H7 (cell line): ENCODE measurements at places on chromosomes 5 and 9. TPM values are rescaled to one million over a fixed set of nuclear protein-coding genes. Genes with fewer than 3 reads are reported as not detected.
A peak's percentile ranks its signal among the peaks of the same experiment; 100 is the strongest.

GRCh38 chr9:78296201-78296892 is 578 bp upstream of the PSAT1 start:
- peak; percentile 61 for DNase-seq

GRCh38 chr5:178244576-178244975 is 12.0 kb upstream of the PHYKPL start:
- DNase-seq: no peak

GRCh38 chr9:95127249-95128176 is 190.0 kb downstream of the FANCC start:
- peak; percentile 90 for DNase-seq

The CACNA1B gene
- total RNA-seq: 1.4 and 2.3 TPM in 2 replicates

DNA sequence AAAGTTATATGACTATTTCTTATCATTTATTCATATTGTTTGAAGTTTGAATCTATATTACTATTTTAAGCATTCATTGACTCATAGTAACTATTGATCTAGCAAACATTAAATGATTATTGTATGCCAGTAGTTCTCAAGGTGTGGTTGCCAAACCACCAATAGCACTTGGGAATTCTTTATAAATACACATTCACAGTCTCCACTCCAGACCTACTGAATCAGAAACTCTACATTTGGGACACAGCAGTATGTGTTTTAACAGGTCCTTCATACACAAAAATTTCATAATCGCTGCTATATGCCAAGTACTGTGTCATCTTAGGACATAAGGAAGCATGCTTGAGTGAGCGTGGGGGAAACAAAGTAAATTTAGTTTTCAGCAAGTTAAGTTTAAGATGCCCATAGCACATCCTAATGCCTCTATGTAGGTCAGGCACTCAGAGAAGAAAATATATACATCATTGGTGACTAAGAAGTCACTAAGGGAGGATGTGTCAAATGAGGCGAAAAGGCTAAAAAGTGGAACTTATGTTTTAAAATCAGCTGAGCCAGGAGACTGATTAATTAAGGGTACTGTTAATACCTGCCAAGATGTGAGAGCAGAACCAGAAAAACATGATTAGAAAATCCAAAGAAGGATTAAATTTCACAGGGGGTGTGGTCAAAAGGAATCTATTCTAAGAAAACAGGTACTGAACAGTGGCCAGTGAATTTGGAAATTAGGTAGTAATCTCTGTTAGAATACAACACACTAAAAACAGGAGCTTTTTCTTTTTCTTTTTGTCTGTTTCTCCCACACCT is 340.8 kb downstream of the HCN1 start:
- DNase-seq: no peak

DNA sequence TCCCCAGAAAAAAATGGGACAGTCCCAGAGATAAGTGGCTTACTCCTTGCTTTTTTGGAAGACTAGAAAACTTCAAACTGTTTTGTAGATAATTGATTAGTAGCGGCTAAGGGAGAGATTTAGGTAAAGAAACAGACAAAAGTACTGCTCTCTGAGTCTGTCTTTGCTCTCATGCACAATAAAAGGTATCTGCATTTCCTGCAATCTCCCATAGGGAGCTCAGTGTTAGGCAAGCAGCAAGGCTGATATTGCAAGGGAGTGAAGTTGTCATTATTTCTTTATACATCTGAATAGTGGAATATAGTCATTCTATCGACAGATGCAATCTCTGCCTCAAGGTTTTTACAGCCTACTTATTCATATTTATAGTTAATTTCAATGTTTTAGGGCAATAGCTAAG is 54.9 kb upstream of the CAMK4 start:
- no peak for DNase-seq

- no peak for DNase-seq
Observed at GRCh38 chr5:67014957-67015400, 181.6 kb downstream of the CD180 start.

The TNC gene
- total RNA-seq: 69.1 and 81.9 TPM in 2 replicates

DNA sequence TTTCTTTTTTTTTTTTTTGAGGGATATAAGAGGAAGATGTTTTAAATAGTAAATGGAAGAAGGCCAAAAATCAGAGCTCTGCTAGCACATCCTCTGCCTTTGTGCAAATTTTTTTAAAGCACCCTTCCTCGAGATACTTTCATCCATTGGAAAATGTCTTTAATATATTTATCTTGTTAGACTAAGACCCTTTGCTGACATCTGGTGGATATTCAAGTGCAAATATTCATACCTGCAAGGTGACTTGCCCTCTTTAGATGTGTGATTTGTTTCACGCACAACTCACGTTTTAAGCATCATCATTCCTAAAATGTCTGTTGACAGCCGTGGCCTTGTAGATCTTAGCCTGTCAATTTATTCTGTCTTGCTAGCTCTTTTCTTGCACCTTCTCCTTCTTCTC is 258.5 kb downstream of the AGTPBP1 start:
- no peak for DNase-seq

DNA sequence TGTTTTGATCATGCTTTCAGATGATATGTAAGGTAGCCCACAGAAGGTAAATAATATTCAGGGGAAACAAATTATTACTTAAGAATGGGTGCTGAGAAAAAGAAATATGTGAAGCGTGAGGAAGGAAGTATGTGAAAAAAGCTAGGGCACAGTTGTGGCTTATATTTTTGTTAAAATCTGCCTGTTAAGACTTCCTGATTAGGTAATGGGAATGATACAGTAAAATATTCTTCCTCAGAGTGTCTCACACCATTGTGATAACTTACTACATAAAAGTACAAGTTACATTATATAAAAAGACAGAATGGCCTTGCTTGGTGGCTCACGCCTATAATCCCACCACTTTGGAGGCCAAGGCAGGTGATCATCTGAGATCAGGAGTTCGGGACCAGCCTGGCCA is 18.7 kb upstream of the PARP8 start:
- no peak for DNase-seq

The ZNF462 gene
- 34.7 and 36.4 TPM in 2 replicates for total RNA-seq

The NIM1K gene
- total RNA-seq: not detected in 2 replicates

The DRD1 gene
- total RNA-seq: 0.10 TPM in 1 of 2 replicates, not detected in the other

- DNase-seq: peak; percentile 81
Observed at GRCh38 chr9:97737429-97737828, 40.3 kb upstream of the XPA start.

DNA sequence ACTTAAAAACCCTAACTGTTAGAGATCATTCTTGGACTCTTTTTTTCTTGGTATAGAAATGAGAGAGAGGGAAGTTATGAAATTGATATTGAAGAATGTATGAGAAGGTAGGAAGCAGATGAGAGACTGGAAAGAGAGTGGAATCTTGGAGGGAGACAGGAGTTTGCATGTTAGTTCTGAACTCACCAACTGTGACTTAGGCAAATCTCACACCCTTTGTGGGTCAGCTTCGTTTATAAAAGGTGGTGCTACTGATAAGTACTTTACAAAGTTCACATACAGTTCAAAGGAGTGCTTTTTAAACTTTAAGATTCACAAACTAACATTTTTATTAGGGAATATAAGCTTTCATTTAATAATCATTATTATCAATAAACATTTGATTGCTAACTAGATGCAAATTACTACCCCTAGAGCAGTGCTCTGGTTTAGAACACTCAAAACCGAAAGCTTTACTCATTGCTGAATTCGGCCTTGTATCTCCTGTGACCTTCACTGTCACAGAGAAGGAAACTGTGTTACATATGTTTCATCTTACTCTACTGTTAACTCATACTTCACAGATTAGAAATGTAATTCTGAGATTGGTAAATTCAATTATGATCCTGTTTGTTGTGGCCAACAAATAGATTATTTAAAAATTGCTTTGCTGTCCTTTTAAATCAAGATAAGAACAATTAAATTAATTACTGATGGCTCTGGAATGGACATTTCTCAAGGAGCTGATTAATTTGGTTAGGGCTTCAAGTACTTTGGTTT is 143.2 kb downstream of the RMI1 start:
- DNase-seq: no peak

DNA sequence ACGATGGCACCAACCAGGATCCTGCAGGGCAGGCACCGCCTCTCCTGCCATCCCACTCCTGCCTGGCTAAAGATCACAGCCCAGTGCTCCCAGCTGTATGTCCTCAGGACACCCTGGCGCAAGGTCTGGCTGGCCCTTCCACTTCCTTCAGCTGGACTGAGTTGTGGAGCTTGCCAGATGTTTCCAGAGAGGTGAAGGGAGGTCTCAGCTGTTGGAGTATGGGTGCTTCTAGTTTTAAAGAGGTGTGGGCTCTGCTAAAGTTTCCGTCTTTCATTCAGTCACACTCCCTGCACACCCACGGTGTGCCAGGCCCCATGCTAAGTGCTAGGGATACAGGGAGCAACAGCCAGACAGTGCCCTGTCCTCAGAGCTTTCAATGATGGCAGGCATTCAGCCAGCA is 34.1 kb downstream of the C5orf15 start:
- DNase-seq: no peak

GRCh38 chr9:98108531-98109031 is 10.4 kb downstream of the TRIM14 start:
- DNase-seq: no peak

DNA sequence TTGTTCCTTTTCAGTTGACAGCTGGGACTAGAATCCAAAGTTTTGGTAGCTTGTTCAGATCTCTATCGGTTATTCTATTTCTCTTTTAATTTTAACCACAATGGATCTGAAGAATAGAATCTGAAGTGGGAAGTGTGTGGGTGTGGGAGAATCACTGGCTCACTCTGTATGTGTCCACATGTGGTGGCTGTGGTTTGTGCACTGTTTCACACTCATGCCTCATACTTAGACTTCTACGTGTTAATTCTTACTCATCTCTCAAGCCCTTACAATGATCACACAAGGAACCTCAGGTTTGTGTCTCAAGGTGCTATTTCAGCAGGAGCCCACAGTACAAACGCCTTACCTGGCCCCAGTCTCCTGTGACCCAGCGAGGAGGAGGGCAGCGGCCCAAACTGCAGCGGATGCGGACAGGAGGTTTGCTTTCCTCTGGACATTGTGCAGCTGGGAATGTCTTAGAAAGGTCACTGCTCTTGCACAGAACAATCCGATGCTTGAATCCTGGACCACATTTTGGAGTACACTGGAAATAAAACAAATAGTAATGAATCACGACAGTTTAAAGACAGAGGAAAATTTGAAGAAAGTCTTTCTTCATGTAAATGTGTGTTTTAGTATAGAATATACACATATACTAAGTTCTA is 309.1 kb downstream of the ADAMTS6 start:
- DNase-seq: no peak

DNA sequence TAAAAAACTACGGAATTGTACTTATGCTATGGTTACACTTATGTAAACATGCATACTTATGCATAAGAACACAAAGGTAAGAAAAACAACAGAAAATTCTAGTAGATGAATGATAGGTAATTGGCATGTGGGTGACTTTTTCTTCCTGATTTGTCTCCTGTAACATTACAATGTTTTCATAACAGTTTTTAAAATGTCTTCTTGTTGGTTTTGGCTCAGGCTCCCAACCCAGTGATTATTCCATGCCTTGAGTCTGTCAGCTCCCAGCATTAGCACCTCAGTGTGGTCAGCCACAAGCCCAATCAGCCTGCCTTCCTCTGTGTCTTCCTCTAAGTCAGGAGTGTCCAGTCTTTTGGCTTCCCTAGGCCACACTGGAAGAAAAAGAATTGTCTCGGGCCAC is 7.9 kb upstream of the FOXE1 start:
- DNase-seq: no peak

The DNAJB5 gene
- 48.9 and 51.2 TPM in 2 replicates for total RNA-seq

The ANKDD1B gene
- 0.03 and 0.37 TPM in 2 replicates for total RNA-seq

- no peak for DNase-seq
Observed at GRCh38 chr5:125341436-125341835, 595.0 kb upstream of the ZNF608 start.

The PCDHB10 gene
- 0.03 and 0.33 TPM in 2 replicates for total RNA-seq

The SLC34A3 gene
- total RNA-seq: 0.03 TPM in 1 of 2 replicates, not detected in the other

- DNase-seq: no peak
Observed at GRCh38 chr5:68529581-68529980, 314.0 kb downstream of the PIK3R1 start.

The SLC1A1 gene
- total RNA-seq: 5.2 and 11.6 TPM in 2 replicates

GRCh38 chr9:136997830-136998234 is 1.5 kb upstream of the CLIC3 start:
- no peak for DNase-seq

DNA sequence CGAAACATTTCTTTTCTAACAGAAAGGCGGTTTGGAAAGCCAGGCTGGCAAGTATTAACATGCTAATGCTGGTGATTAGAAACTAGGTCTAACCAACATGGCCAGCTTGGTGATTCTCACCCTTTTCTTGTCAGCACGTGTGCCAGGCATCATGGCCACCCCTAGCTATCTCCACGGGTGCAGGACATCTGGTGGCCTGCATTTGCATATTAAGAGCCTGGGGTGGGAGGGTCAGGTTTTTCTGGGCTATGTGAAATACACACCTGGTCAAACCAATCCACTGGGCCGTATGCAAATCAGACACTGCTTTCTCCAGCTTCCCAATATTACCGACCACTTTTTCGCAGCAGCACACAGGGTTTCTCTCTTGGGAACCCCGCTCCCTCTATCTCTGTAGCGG is 612.1 kb downstream of the PTPRD start:
- DNase-seq: no peak

DNA sequence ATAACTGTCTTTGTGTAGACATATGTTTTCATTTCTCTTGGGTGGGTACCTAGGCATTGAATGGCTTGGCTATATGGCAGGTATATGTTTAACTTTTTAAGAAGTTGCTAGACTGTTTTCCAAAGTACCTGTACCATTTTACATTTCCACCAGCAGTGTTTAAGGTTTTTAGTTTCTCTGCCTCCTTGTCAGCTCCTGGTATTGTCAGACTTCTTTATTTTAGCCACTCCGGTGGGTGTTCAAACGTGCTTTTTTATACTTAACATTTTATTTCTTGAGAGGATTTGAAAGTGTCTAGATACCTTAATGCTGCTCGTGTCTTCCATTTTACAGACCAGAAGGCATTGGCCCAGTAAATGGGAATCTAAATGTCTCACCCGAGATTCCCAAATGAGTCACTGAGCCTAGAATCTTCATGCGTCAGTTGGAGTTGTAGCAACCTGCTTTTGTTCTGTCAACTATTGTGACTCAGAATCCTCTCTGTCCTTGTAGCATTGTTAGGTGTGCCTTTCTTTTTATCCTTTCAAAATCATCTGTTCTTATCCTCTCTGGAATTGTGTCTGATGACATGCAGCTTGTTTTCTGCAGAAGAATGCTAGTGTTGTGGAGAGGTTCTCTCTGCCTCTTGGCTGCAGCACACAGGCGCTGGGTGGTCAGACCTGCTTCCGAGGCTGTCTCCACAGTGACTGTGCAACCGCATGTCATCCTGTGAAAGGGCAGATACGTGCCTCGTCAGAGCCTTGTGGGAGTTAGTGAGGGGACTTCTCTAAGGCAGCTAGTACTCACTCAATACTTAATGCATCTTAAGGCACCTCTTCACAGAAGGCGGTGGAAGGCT is 291.8 kb downstream of the AOPEP start:
- DNase-seq: no peak
